ENCODE measurements at places on chromosomes 5 and 9. TPM values are rescaled to one million over a fixed set of nuclear protein-coding genes. Genes with fewer than 3 reads are reported as not detected.

Gene LEAP2
- total RNA-seq, result 6.0 TPM

Gene RFX3
- total RNA-seq, result 9.1 TPM

Gene PCDHGA4
- total RNA-seq, result not detected

Gene BARHL1
- total RNA-seq, result not detected

Gene PCDHA4
- total RNA-seq, result not detected

Gene SLC1A1
- not detected for total RNA-seq

Gene KLF4
- 1.5 TPM for total RNA-seq

Gene NMUR2
- not detected for total RNA-seq

Gene KCNV2
- total RNA-seq, result not detected

Gene ZNF883
- total RNA-seq, result not detected

Gene THBS4
- total RNA-seq, result 3.6 TPM

Gene TNC
- total RNA-seq, result 0.61 TPM

Gene F12
- 1.3 TPM for total RNA-seq

Gene RXRA
- 1.5 TPM for total RNA-seq

Gene PCDHB14
- not detected for total RNA-seq

Gene TTC39B
- total RNA-seq, result 16.2 TPM

All from activated CD8-positive, alpha-beta memory T cell treated with anti-CD3 and anti-CD28 coated beads, Interleukin-2, amount 10 ng/mL, durations not matched to agents 7 days and 5 days (primary cell).